ENCODE measurements at places on chromosomes 7 and 10. TPM values are rescaled to one million over a fixed set of nuclear protein-coding genes. Genes with fewer than 3 reads are reported as not detected.

- no peak for DNase-seq
Observed at GRCh38 chr7:92289321-92289720, 43.5 kb downstream of the ANKIB1 start.

- no peak for DNase-seq
Observed at GRCh38 chr7:36638586-36639263, 85.6 kb downstream of the AOAH start.

Gene SH2D4B
- polyA plus RNA-seq, result 0.15 TPM

DNA sequence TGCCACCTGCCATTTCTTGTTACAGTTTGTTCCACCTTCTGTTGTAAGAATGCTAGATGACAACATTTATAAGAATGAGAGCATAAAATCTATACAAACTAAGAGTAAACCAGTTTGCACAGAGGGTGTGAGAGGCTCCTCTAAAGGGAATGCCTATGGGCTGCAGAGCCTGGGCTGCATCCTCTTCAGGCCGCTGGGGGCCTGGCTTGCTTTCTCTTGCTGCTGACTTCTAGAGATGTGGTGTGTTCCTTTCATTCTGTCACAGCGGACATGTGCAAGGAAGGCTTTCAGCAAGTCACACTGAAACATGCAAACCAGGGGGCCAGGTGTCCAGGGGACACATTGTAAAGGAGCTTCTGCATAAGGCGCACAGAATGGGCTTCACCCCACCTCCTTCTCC, 7.1 kb upstream of the ATP6V1F start:
- DNase-seq, result no peak

GRCh38 chr10:4590807-4591206, 235.2 kb upstream of the AKR1E2 start:
- DNase-seq, result no peak

Gene PGAM2
- 1.4 TPM for polyA plus RNA-seq

Data from right renal pelvis (tissue), 4 donors.